ENCODE measurements at places on chromosomes 3 and 15.

GRCh38 chr15:69159805-69160140, 662 bp upstream of the GLCE start:
- no peak for DNase-seq

- DNase-seq = no peak
Measured at GRCh38 chr15:85761635-85762034, 33.1 kb downstream of the KLHL25 start.

- DNase-seq = no peak
Measured at GRCh38 chr3:116444115-116444747, 1.1 kb downstream of the LSAMP start.

DNA sequence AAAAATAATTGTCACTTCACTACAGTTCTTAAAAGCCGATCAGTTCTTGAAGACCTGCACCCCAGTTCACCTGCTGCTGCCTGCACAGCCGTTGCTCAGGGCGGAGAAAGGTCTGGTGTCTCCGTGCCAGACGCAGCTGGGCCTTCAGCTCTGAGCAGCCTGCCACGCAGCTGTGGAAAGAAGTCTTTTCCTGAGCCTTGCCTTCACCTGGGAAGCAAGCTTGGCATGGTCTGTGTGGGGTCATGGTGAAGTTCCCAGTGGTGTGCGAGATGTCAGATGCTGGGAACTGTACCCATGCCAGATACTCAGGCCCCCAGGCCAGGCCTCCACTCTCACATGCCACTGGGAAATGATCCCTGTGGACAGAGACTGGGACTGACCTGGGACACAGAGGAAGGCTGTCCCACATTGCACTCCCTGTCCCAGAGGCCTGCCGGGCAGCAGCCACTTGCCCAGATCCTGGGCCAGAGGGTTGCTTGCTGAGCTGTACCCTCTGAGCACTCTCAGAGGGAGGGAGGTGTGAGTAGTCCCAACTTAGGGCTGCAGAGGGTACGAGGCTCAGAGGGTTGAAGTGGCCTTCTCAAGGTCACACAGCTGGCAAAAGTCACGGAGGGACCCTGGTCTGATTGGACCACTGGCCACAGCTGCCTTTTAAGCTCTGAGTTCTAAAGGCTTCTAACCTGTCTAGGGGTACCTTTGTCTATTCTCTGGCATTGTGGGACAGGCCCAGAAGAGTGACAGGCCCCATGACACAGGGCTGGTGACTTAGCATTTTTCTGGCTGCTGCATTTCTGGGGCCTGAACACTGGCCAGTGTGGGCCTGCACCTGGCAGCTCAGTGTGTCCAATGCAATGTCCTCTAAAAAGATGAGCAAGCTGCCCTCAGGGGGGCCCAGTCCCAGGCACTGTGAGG, 55.4 kb downstream of the KLF13 start:
- no peak for DNase-seq

DNA sequence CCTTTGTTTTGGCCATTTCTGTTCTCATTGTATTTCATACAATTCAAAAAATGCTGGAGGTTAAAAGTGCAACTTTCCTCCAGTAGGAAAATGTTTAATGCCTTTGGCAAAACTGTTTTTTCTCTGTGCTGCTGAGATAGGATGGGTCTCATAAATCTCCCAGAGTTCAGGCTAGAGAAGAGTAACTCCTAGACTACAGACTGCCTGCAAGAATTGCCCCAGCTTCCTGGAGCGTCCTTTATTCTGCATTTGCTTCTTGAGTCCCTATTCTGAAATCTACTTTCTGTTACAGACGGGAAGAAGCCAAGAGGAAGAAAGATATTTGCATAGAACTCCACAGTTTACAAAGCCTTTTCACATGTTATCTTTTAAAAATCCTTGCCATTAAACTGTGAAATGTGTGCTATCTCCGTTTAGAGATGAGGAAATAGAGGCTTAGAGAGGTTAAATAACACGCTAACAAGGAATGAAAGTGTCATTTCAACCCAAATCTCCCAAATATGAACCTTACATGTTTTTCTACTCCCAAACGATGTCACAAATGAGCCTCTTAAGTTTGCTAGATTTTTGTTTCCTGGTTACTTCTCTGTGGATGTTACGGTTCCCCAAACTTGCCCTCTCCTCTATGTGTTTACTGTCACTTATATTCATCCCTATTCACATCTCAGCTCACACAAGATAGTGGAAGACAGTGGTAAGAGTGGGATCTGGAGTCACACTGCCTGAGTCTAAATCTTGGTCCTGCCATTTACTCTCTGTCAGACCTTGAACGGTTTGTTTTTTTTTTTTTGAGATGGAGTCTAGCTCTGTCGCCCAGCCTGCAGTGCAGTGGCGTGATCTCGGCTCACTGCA, 17.4 kb downstream of the NANOGP8 start:
- no peak for DNase-seq

GRCh38 chr3:5036858-5037257, 57.6 kb downstream of the BHLHE40 start:
- no peak for DNase-seq

DNA sequence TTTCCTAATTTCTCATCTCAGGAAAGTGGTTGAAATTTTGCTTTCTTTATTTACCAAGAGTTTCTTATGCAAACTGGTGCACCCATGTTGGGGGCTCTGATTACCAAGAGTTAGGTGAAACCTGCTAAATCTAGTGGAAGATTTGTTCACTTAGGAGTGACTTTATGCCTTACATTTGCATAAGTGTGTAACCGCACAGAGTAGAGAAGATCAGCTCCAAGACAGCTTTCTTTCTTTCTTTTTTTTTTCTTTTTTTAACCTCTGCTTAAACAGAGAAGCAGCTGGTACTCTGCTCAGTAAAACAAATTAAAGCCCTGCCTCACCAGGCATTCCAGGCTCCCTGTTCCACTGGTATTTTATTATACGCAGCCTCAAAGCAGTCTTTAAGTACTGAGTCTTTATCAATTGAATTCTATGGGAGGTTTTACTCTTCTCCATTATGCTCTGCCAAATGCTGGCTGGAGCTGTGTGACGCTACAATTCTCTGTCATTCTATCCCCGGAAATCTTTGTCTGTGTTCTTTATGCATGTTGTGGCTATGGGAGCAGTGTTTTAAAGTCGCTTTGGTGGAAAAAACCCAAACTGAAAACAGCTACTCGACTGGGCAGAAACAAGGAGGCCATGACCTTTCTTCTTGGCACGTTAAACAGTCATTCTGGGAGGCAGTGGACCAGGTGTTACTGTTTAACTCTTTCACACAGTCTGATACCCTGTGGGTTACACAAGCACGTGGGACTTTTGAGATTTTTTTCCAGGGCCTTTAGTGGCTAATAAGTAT, 55.2 kb upstream of the GBE1 start:
- DNase-seq = peak; percentile 51

DNA sequence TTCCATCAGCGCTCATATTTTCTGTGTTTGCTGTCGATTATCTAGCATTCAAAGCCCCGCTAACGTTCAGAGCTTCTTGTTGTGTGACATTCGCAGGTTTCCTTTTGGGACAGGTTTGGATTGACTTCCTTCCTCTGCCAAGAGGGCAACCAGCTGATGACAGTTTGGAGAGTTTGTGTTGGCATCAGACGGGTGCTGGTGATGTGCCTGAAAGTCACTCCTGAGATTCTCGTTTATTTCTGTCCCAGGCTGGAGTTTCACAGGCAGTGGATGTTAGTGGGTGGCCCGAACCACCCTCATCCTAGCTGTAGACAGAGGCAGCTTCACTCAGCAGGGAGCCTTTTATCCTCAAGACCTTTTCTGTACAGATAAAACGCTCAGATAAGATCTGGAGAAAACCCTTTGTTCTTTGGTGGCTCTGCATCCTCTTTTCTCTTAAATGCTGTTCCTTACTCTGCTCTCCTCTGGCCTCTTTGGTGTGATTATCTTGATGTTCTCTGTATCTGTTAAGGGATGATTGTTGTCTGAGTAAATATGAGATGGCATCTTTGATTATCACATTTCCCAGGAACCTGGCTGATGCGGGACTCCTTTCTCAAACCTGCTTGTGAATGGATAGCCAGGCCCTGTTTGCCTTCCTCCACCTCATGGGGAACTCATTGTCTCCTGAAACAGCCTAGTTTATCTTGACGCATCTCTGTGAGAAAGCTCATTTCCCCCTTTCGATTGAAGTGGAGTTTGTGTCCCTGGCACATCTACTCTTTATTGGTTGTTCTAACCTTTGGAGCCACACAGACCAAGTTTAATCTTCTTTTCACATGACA, 35.9 kb downstream of the CGNL1 start:
- no peak for DNase-seq

GRCh38 chr15:34154725-34155204, 52.9 kb downstream of the PGBD4 start:
- no peak for DNase-seq

DNA sequence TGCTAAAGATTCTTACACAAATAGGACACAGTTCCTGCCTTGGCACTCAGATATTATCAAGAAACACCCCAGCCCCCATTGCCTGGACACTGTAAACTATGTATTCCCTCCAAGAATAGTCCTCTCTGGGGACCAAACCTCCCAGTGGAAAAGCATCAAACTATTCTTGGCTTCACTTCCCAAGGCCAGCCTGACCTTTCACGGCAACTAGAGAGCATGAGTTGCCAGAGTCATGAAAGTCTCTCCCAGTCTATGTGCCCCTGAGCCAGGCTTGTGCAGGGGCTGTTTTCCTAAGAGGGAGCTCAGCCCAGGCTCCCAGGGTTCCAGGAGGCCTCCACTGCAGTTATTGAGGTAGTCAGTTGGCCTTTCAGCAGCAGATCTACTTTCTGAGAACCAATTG, 251.9 kb upstream of the TGFBR2 start:
- no peak for DNase-seq

GRCh38 chr3:173055228-173055933, 85.7 kb downstream of the SPATA16 start:
- no peak for DNase-seq

GRCh38 chr3:9108876-9109567, 140.4 kb downstream of the SRGAP3 start:
- no peak for DNase-seq

- peak; percentile 71 for DNase-seq
Measured at GRCh38 chr3:100209948-100210771, 50.6 kb upstream of the TBC1D23 start.

DNA sequence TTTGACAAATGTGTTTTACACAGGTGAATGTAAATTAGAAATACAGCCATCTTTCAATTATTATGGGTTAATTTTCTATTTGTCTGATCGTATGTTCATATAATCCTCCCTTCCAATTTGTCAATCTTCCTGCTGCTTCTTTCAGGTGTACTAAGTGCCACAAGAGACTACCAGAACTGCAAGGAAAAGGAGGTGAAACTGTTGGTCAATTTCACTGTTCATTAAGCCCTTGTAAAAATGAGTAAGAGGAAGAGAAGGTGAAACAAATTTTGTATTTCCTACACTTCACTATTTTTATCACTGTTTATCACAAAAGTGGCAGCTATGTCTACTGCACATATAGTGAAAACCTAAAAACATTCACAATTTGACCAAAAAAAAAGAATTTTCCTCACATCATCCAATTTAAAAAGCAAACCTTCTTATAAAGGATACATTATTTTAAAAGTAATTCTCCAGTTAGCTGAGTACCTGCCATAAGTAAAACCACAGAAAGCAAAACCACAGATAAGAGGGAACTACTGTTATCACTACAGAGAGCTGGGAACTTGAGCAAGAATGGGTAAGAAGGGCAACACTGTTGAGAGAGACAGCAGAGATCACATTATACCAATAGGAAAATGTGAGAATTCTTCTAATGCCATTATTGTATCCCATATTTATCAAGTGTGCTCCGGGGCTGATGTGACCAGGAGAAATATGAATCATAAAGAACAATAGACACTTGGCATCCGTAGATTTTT, 163.0 kb downstream of the TBC1D5 start:
- DNase-seq = no peak

- no peak for DNase-seq
Measured at GRCh38 chr3:148026009-148026588, 616.9 kb downstream of the ZIC1 start.

- no peak for DNase-seq
Measured at GRCh38 chr3:183259087-183259486, 6.0 kb downstream of the B3GNT5 start.

GRCh38 chr3:37770938-37771918, 90.5 kb upstream of the CTDSPL start:
- no peak for DNase-seq

GRCh38 chr15:61070111-61070901, 158.8 kb downstream of the RORA start:
- DNase-seq = no peak

DNA sequence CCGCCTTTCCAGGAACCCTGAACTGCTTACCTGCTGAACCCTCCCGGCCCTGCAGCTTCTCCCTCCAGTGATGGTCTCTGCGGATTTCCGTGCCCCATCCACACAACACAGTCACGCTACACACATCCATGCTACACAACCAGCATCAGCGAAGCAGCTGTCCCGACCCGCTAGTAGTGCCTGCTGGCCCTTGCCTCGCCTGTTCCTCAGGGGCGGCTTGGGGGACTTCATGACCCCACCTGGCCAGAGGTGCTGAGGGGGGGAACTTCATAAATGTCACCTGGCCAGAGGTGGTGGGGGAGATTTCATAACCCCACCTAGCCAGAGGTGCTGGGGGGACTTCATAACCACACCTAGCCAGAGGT, 530 bp upstream of the TUBGCP5 start:
- no peak for DNase-seq

- no peak for DNase-seq
Measured at GRCh38 chr15:100207053-100207452, 134.7 kb downstream of the ADAMTS17 start.

DNA sequence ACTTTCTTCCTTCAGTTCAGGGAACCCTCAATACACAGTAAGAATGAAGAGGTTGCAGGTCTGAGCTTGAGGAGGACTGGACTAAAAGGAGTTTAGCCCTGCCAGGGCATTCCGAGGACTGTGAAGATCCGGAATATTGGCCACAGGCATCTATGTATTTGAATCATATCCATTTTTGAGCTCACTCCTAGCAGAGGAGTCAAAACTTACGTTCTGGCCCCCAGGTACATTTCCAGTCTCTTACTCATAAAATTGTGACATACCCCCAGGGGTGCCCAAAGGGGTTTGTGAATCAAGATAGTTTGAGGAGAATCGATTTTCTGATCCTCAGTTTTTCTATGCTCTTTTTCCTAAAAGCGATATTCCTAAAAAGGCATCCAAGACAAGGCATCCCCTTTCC, 27.6 kb upstream of the SRP14 start:
- no peak for DNase-seq

- DNase-seq = no peak
Measured at GRCh38 chr3:115551016-115551415, 72.3 kb upstream of the GAP43 start.

- no peak for DNase-seq
Measured at GRCh38 chr15:51097553-51098330, 3.0 kb upstream of the TNFAIP8L3 start.

- DNase-seq = no peak
Measured at GRCh38 chr3:6512172-6512800, 348.6 kb upstream of the GRM7 start.

GRCh38 chr15:71224024-71224423, 108.8 kb downstream of the THSD4 start:
- no peak for DNase-seq

GRCh38 chr3:138726946-138727730, 107.6 kb downstream of the PIK3CB start:
- DNase-seq = no peak

DNA sequence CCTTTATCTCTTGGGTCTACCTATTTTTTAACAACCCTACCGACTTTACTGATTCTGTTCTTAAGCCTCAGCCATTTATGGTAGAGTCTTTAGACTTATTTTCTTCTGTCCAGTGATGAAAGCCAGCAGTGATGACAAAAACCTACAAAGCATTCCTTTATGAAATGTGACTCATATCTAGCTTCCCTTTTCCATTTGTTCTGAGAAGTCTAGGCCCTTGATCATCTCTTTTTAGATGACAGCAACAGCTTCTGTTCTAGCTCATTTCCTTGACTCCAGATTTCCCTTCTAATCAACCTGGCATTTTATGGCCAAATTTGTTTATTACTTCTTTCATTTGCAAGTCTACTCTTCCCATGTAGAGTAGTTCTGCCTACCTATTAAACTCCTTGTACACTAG, 36.1 kb downstream of the CFAP44 start:
- DNase-seq = peak; percentile 7

Data from GM13976 (cell line).